ENCODE measurements at places on chromosomes 1 and 21.

- no peak for DNase-seq
Measured at GRCh38 chr1:166905900-166906299, 29.8 kb upstream of the TADA1 start.

GRCh38 chr1:162210196-162210595 is 140.7 kb downstream of the NOS1AP start:
- no peak for DNase-seq

DNA sequence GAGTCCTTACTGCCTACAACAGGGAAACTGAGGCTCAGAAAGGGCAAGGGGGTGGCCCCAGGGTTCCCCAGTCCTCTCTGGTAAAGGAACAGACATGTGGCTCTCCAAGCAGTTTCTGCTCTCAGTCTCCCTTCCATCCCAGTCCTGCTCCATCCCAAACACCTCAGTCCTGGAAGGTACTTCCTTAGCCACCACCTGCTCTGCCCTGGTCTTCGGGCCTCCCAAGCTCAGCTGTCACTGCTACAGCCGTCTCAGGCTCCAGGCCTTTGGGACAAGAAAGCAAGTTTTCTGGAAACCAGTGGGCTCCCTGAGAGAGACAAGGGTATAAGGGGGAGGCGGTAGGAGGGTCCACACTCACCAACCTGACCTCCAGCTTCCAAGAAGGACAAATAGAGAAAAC is 23.1 kb upstream of the ADGRB2 start:
- no peak for DNase-seq

GRCh38 chr21:45267390-45267760 is 20.3 kb downstream of the POFUT2 start:
- DNase-seq: peak; percentile 4

- DNase-seq: no peak
Measured at GRCh38 chr1:198560161-198560560, 19.7 kb upstream of the ATP6V1G3 start.

DNA sequence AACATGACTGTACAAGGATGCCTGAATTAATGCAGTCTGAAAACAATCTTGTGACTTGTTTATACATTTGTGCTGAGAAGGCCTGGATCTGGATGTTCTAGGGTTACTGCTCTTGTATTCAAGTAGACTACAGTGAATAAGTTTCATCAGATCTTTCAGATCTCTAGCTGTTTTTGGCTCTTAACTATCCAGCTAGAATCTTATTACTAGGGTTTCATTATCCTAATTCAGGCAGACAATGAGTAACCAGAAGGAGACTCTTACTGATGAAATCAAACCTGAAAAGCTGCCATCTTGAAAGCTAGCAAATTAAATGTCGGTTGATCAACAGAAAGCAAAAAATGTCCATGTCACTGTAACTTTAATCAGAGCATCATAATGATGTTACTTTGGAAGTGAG is 112.5 kb upstream of the KCNK2 start:
- DNase-seq: no peak

- no peak for DNase-seq
Measured at GRCh38 chr1:40825996-40826395, 36.2 kb downstream of the CITED4 start.

DNA sequence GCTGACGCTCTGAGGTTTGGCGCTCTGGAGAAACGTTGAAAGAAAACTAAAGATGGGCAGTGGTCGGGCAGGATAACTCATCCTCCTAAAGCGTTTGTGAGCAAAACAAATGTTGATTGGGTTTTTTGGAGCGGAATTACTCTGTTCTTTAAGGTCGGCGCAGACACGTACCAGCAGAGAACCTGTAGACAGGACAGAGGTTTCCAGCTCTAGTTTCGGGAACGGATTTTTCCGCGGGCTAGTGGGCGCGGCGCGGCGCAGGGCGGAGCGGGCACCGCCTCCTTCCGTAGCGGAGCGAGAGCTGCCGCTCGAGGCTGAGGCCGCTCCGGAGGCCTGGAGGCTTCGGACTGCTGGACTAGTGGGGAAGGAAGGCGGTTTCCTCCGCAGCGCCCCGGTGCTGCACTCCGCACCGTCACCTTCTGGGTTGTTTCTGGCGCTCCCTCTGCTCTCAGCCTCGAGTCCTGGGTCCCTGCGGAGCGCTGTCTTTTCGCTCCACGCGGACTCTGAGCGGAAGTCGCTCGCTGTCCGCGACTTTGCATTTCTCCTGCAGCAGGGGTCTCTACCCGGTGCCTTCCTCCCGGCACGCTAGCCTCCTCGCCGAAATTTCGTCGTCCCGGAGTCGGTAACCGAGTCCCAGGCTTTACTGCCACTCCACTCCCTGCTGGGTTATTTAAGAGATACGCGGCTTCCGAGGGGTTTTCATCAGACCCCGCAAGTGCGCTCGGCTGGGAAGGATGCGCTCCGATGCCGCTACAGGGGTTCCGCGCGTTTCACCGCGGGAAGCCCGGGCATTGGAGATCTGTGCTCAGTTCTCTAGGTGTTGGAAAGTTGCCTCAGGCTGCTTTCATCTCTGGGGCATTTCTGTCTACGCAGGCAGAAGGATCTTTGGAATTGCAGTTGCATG is 7.0 kb downstream of the FOXD2 start:
- peak; percentile 34 for DNase-seq

- DNase-seq: no peak
Measured at GRCh38 chr1:232574889-232575762, 54.8 kb downstream of the SIPA1L2 start.

DNA sequence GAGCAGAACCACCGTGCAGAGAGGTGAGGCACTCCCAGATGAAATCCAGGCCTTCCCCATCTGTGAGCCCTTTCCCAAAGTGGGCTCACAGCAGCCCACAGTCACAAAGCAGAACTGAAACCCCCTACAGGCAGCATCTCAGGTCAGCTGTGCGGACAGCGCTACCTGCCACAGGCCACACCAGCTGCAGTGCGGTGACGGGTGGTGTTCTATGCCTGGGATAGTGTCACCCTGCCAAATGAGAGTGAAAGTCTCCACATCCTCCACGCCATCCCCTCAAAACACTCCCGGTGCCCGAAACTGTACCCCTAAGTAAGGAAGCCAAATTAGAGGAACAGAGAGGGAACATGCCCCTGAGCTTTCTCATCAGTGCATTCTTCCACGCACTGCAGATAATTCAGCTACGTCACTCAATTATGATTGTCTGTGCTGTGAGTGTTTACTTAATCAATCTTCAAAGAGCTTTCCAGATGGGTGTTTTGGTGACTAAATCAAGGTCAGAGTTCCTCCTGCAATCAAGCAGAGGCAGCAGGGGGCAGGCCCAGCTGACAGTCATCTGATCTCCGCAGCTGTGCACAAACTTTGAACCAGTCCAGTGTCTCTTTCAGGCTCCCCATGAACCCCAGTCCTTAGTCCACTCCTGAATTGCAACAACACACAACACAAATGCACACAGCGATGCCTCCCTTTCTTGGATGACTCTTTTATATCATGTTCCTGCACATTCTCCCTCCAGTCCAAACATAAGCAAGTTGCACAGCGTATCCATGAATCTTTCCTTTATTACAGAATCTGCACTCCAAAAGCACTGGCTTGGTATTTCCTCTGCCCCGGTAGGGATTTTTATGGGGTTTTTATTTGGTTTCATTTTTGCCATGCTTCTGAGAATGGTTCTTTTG is 150.0 kb downstream of the TOMM20 start:
- peak; percentile 68 for DNase-seq

- DNase-seq: no peak
Measured at GRCh38 chr1:50665413-50665812, 242.2 kb upstream of the DMRTA2 start.
